Motor neuron (in vitro differentiated cells): ENCODE measurements at places on chromosomes 3 and 15.
A peak's percentile ranks its signal among the peaks of the same experiment; 100 is the strongest.

- no peak for ATAC-seq
Measured at GRCh38 chr15:52566889-52567288, 1.9 kb downstream of the ARPP19 start.

DNA sequence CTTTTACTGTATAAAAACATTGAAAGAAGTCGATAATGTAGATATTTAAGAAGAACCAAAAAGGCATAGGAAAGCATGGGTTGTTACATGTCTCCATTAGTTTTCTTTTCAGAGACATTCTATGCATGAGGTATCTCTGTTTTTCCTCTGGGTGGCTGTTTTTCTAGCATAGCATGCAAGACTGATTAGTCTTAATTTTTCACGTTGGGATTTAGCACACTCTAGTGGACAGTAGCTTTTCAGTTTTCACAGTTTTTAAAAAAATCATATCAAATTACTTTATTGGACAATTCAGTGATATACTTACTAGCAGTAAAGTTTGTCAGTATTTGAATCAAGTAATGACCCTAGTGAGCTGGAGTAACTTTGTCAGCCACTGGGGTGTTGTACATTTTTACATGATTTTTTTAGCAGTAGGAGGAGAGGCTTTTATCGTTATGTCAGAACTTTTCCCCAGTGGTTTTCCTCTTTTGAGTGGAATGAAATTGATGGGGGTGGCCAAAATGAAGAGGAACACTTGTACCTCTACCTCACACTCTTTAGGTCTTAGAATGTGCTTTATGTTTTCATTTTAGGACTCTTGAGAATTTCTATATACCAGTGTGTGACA is 57.2 kb downstream of the SEC22A start:
- ATAC-seq, result peak; percentile 86

- no peak for ATAC-seq
Measured at GRCh38 chr15:52262364-52262763, 33.2 kb downstream of the MYO5C start.

DNA sequence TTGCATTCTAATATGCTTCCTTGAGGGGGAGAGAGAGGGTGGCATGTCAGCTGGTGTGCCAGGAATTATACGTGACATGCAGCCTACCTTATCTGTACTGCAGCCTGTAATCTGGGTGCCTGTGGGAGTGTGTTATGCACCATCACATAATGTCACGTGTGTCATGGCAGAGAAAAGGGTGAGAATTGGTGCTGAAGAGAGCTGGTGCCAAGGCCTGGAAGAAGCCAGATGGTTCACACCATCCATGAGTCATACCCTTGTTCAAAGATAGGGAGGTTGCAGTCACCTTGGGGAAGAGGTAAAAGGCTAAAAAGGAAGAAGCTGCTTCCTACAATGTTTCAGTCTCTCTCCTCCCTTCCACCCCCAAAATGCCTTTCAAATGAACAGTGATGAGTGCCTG is 5.3 kb downstream of the BRPF1 start:
- ATAC-seq, result no peak

DNA sequence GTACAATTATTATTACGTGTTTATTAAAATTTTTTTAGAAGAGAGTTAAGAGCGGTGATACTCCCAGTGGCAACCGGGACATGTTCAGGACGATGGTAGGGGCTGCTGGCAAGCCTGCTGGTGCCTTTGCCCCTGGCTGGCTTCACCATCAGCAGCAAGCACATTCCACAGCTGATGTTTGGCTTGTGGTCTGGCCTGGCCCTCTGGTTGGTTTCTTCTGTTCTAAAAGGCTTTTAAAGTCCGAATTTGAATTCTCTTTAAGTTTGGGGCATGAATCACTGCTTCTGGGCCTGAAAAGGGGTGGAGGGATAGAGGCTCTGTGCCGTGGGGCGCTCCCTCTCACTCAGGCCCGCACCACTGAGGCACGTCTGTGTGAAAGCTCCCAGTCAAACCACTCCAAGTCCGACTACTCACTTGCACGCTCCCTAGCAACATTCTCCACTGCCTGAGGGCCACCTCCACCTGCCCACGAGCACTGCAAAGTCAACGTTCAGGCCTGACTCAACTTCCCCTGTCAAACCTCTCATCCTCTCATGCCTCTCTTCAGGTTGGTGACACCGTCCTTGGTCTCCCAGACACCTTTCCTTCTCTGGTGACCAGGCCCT is 10.1 kb downstream of the ITGA11 start:
- no peak for ATAC-seq

GRCh38 chr3:172675441-172676193 is 35.2 kb downstream of the NCEH1 start:
- ATAC-seq, result no peak

DNA sequence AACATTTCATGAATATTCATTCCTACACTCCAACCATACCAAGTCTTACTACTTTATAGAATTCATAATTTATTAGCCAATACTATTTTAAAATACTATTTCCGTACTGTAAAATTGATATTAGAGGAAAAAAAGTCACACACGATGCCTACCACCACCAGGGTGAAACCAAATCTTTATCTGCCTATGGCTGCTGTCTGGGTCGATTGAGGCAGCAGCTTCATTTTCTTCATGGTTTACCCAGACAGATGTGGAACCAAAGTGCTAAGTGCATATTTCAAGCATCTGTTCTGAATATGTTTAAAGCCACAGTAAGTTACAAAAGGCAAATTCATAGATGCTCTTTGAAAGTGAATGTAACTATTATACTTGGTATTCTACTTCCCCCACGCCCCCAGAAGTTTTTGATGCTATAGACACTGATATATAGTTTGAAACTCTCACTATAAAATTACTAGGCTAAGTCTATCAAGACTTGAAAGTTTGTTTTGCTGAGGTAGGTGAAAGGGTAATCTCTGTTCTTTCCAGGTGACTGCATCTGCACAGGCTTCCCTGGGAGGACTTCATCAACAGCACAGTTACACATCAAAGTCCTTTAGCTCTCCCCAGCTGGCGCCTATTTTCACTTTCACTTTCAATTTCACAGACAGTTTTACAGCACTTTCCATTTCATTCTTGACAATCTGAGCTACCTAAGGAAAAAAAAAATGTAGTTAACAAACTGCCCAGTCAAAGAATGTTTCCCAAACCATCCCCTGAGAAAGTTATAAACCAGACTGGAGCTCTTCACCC is 113.9 kb downstream of the POLQ start:
- no peak for ATAC-seq

- ATAC-seq, result no peak
Measured at GRCh38 chr3:152549263-152549662, 280.5 kb downstream of the MBNL1 start.

- ATAC-seq, result peak; percentile 33
Measured at GRCh38 chr3:119413603-119414280, 49.7 kb downstream of the TMEM39A start.

DNA sequence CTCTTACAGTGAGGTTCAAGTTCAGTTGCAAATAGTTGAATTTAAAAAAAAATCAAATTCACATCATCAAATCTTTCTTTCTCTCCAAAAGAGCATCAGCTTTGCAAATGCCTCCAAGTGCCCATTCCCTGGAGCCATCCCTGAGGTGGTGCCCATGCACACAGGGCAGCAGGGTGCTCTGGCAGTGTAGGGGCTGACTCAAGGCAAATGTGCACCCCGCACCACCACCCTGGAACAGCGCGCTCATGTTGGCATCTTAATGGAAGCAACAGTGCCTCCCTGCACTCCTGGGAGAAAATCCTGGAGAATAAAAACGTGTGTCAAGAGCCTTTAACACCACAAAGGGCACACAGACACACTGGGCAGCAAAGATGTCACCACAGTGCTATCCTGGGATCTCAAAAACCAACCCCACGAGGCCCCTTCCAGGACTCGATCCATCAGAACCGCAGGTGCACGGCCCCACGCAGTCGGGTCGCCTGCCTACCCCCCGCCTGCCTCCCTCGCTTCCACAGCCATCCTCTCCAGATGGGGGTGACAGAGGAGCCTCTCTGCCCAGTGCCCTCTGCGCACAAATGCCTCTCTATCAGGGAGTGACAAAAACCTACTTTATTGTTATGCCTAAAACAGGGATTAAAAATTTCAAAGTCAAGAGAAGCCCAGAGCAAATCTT is 50.8 kb downstream of the NIPA2 start:
- no peak for ATAC-seq

GRCh38 chr3:177337541-177338331 is 140.5 kb upstream of the TBL1XR1 start:
- peak; percentile 58 for ATAC-seq

- no peak for ATAC-seq
Measured at GRCh38 chr15:90268415-90268814, 2.9 kb downstream of the NGRN start.

GRCh38 chr15:78317145-78317836 is 17.9 kb upstream of the SKIC8 start:
- no peak for ATAC-seq

GRCh38 chr3:187957582-187957981 is 196.4 kb upstream of the LPP start:
- ATAC-seq, result no peak

DNA sequence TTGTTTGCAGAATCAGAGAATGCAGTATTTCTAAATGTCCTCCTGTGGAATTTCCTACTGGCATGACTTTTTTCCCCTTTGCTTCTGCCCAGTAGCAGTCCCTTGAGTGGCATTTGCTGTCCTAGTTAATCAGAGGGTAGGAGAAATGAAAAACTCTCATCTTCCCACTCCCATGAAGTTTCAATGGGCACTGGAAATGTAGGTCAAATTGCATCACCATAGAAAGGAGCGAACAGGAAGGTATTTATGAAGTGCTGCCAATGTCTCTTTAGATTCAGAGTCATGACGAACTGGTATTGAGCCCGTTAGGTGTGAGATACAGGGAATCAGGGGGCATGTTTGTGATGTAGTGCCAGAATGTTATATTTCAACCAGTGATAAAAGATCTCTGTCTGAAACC is 23.2 kb downstream of the ATXN7 start:
- ATAC-seq, result no peak

DNA sequence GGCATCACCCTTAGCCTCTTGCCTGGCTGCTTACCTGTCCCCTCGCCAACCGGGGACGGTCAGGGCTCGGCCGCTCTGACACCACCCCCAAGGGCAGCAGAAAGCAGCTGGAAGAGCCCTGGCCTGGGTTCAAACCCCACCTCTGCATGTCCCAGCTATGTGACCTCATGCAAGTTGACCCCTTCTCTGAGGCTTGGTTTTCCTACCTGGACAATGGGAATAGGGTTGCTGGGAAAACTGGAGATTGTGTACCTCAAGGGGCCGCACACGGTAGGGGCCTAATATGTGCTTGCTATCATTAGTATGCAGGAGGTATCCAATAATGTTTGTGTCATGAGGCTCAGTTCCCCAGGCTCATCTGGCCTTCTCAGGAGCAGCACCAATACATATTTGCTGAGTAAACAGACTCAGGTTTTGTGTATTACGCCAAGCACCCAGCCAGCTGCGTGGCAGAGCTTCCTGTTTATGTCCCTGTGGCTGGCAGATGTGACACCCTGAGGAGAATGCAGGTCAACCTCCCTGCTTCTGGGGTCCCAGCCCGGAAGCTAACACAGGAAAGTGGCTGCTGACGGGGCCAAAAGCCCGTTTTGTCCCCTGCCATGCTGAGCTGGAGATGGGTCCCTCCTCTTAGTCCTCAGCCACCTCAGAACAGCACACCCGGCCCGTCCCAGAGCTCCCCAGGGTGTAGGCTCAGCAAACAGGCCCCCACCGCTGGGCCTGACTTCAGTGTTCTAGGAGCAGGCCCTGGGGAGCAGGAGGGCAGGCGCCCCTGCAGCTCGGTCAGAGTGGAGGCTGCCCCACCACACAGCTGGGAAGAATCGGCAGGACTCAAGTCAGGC is 29.7 kb downstream of the PLXND1 start:
- ATAC-seq, result peak; percentile 60

DNA sequence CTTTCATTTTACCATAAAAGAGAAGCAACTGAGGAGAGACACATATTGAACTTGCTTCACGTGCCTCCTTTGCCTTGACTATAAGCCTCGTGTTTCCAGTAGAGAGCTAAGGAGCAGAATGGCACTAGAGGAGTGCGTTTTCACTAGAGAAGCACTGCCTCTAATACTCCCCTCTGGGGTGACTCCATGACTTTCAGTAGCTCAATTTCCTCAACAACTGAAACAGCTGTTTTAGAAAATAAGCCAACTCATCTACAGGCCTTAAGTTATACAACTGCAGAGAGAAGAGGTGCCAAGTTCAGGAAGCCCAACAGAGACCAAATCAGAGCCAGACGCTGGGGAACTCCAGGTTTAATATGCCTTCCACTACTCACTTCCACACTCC is 1.9 kb downstream of the UBP1 start:
- ATAC-seq, result no peak

DNA sequence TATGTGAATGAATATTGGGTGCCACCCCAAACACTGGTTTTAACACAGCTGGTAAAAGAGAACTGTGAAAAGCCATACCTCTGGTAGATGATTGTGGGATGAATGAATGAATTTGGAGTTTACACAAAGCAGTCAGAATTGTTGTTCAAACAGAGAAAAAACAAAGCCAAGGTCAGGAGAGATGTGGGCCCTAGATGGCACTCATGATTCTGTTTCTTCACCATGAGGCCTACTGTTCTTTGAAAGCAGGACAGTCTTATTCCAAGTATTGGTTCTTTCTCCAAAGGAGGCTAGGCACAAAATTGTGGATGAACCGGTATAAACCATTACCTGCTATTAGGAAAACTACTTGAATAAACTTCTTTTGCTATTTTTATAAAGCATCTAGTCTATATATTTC is 97.6 kb downstream of the SAMMSON start:
- ATAC-seq, result no peak

- ATAC-seq, result no peak
Measured at GRCh38 chr3:134144694-134145093, 106.0 kb downstream of the RYK start.

DNA sequence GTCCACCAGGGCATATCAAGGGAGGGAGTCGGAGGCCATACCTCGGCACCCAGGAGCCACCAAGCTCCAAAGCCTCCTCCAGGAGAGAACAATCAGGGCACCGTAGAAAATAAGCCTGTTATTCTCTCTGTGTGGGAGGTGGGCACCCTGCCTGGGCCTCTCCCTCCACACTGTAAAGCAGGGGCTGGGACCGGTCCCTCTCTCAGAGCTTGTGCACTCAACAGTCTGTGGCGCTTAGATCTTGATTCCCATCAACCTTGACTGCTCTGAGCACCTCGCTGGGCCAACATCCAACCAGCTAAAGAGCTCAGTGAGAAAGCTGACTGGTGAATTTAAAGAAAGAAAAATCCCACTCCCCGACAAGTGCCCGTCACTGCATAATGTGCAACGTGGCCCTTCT is 53.0 kb downstream of the PCSK6 start:
- no peak for ATAC-seq

GRCh38 chr3:195455789-195456188 is 13.0 kb upstream of the ACAP2 start:
- no peak for ATAC-seq

GRCh38 chr3:176814285-176814684 is 383.0 kb downstream of the TBL1XR1 start:
- ATAC-seq, result peak; percentile 100
